ENCODE measurements at places on chromosomes 3 and 15.

- DNase-seq: no peak
Observed at GRCh38 chr3:27712136-27713077, 9.7 kb downstream of the EOMES start.

GRCh38 chr3:185519021-185519420, 20.2 kb upstream of the TMEM41A start:
- no peak for DNase-seq

DNA sequence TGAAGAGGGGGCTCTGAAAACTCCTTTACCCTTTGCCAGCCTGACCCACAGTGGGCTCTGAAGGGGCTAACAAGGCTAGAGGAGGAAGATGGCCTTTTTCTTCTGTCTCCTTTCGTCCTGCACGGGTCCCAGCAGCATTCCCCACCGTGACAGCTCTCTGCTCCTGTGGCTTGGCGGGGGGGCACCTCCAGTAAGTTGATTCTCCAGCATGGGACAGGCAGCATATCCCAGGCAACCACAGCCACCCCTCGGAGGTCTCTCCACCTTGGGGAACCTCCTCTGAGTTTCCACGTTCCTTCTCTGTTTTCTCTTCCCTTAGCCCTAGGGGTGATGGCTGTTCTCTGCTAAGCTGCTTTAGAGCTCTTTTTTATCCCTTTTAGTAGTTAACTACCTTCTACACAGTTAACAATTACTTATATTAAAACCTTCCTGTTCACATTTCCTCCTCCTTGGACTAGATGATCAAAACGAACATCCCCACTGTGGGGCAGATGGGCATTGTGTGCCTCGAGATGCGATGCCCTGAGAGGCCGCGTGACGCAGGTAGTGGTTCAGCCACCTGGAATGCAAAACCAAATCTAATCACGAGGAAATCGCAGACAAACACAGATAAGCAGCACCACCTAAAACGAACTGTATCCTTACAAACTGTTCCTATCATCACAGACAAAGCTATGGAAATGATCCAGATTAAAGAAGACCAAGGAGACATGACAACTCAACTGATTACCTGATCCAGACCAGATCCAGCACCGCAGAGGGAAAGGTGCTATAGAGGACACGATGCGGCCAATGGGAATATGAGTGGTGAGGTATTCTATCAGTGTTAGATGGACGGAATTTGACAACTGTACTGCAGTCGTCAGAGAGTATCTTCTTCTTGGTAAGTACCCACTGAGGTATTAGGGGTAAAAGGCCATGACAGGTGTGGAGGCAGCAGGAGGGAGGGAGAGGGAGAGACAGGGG, 27.7 kb downstream of the TSPAN3 start:
- DNase-seq: no peak

GRCh38 chr3:134463676-134464063, 22.1 kb downstream of the ANAPC13 start:
- DNase-seq: no peak

DNA sequence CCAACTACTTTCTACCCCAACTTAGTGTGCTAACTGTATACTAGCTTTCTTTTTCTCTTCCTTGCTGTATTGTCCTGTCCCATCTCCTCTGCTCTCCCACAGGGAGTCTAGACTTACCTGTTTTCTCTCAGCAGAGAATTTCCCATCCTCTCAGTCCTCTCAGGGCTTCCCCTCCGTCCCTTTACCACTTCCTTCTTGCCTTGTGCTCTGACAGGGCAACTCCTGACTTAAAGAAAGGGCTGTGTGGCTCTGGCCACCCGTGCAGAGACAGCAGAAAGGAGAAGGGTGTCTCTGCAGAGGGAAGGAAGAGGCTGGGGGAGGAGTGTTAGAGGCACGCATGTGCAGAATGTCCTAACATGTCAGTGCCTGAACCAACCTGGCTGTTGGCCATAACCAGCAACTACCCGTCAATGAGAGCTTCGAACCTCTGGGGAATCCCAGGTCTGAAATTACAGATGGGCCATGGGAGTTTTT, at the start of gene GCSAM:
Gene GCSAM, minus strand, starts transcription at position 274 of the 474 bp plus-strand sequence. Its CDS starts 128 bp downstream, at position 146.
- no peak for DNase-seq

DNA sequence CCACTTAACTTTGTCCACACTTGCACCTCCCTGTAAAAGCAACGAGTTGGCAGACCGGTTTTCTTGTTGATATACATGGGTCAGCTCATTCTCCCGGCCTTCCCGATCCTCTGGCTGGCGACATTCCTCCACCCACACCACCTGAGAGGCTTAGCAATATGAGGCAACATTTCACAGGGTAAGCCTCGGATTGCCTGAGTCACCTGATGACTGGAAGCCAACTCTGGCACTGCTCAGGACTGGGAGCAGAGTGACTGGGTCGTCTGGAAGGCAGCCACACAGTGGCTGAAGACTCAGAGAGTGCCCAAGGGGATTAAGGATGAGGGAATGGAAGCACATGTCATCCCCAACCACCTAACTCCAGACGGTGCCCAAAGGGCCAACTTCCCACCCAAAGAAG, 9.8 kb downstream of the HOMER2 start:
- no peak for DNase-seq

- no peak for DNase-seq
Observed at GRCh38 chr15:34620814-34621213, 37.4 kb upstream of the GOLGA8B start.

- no peak for DNase-seq
Observed at GRCh38 chr15:78131295-78132061, at the start of gene CIB2. TSS of gene CIB2 (minus strand) at chr15:78131445. CDS start at chr15:78131215, 230 bp downstream.

DNA sequence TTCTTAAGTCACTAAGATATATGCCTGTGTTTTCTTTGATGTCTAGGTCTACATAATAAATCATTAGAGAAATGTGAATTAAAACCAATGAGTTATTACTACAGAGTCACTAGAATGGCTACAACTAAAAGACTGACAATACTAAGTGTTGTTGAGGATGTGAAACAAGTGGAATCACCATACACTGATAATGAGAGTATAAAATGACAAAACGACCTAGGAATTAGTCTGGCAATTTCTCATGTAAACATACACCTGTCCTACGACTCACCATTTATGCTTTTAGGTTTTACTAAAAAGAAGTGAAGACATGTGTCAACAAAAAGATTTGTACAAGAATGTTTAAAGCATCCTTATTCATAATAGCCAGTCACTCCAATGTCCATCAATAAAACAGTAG, 75.2 kb upstream of the SATB1 start:
- no peak for DNase-seq

DNA sequence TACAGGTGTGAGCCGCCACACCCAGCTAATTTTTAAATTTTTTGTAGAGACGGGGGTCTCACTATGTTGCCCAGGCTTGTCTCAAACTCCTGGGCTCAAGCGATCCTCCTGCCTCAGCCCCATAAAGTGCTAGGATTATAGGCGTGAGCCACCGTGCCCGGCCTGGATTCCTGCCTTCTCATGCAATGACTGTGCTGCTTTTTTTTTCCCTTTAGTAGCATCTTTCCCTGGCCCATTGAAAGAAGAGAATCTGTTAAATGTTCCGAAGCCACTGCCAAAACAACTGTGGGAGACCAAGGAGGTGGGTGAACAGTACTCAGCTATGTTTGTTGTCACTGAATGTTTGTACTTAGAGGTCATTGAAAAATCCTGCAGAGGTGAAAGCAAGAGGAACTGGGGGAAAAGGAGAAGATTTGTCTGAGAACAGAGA, 88.0 kb downstream of the CRTC3 start:
- DNase-seq: no peak

DNA sequence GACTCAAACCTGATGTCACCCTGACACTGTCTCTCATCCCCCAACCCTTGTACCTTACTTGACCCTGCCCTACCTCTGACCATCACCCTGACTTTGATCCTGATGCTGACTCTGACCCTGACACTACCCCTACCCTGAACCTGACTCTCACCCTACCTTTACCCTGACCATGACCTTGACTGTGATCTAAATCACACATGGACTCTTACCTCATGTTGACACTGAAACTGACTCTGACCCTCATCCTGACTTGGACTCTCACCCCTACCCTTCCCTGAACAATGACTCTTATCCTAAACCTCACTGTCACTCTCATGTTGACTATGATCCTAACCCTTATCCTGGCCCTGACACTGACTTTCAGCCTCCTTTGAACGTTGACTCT, 21.7 kb upstream of the SLC25A26 start:
- no peak for DNase-seq

DNA sequence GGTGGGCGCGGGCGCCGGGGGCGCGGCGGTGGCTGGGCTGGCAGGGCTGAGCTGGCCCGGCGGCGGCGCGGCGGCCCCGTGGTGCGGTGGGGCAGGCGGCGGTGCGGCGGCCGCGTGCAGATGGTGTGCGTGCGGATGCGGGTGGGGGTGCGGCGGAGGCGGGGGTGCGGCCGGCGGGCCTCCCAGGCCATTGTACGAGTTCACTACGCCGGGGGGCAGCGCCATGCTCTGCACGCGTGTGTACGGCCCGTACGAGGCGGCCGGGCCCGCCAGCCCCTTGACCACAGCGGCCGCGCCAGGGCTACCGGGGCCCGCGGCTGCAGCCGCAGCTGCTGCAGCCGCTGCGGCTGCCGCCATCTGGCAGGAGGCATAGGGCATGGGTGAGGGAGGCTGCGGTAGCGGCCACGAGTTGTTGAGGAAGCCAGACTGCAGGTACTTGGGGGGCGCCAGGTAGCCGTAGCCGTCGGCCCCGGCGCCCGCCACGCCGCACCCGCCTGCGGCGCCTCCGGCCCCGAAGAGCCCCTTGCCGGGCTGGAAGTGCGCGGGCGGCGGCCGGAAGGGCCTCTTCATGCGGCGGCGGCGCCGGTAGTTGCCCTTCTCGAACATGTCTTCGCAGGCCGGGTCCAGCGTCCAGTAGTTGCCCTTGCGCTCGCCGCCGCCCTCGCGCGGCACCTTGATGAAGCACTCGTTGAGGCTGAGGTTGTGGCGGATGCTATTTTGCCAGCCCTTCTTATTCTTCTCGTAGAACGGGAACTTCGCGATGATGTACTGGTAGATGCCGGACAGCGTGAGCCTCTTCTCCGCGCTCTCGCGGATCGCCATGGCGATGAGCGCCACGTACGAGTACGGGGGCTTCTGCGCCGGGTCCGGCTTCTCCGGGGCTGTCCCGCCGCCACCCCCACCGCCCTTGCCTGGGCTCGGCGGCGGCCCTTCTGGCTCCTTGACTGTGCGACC, 951 bp downstream of the FOXL2 start:
- no peak for DNase-seq

DNA sequence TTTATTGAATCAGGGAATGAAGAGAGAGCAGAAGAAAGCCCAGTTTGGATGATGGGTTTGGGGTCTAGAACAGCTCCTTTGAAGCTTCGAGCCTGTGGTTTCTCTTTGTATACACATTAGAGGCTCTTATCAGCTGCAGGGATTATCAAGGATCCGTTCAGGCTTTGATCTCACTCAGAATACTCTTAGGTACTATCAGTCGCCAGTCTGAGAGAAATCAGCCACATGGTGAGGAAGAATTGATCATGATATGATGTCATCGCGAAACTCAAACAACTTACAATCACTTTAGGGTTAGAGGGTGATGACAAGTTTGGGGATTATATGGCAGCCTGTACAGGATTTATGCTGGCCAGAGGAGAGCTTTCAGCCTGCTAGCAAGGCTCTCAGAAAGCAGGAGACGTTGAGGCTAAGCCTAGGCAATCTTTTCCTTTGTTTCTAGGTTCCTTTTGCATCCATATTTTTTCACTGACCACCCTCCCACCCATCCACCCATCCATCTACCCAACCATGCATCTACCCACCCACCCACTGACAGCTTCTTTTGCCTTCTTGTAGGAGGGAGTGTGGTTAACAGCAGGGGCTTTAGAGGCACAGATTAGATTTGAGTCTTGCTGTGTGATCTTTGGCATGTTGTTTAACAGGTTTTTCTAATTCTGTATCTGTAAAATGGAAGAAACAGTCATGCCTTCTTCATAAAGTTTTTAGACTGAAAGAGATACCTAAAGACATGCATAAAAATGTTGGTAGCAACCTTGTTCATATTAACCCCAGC, 330.4 kb upstream of the LRRFIP2 start:
- no peak for DNase-seq

- DNase-seq: no peak
Observed at GRCh38 chr3:157093096-157093495, 66.9 kb downstream of the CCNL1 start.
